Fibroblast of skin of left quadriceps (primary cell): ENCODE measurements at places on chromosomes 7 and 10.

GRCh38 chr10:95655571-95656290 lies 780 bp downstream of the ALDH18A1 start:
- DNase-seq: no peak

GRCh38 chr10:127534496-127534895 lies 14.6 kb upstream of the NPS start:
- no peak for DNase-seq

DNA sequence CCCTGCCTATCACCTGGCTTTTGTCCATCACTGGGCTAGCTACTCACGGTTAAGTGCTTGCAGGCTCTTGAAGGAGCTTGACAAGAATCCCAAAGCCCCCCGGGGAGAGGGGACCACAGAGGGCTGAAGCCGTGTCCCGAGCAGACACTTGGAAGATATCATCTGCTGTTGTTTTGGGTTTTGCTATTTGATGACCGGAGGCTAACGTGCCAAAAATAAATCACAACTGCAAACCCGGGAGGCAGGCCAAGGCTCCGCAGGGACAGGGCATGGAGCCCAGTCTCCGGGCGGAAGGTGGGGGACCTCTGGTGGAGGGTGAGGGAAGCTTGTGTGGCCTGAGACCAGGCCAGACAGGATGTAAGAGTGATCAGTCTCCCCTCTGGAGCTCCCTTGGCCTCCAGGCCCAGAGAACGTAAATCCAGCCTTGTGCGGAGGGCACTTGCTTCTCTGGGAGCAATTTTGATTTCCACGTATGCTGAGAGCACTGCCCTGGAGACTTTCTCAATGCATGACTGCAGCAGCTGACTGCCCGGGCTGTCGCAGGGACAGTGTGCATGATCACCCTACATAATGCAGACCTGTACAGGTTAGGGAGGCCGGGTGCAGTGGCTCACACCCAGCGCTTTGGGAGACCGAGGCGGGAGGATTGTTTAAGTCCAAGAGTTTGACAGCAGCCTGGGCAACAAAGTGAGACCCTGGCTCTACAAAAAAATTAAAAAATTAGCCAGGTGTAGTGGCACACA lies at the start of gene PHKG1:
Gene PHKG1 (minus strand): TSS at position 164 of the 743 bp plus-strand sequence. CDS start 4,011 bp downstream, outside the sequence.
- DNase-seq: peak; percentile 42

- DNase-seq: no peak
Observed at GRCh38 chr10:121846555-121846954, 81.3 kb downstream of the ATE1 start.

GRCh38 chr7:74430961-74431466 lies 22.7 kb upstream of the GTF2IRD1 start:
- DNase-seq: no peak

- no peak for DNase-seq
Observed at GRCh38 chr10:81874875-81875466, at the start of gene NRG3. Gene NRG3 (plus strand): TSS chr10:81875194.

- no peak for DNase-seq
Observed at GRCh38 chr10:90494183-90494582, 363.7 kb downstream of the HTR7 start.

- no peak for DNase-seq
Observed at GRCh38 chr7:137850972-137851945, 4.5 kb upstream of the DGKI start.

- no peak for DNase-seq
Observed at GRCh38 chr10:44977287-44978212, 1.1 kb downstream of the DEPP1 start.

- DNase-seq: no peak
Observed at GRCh38 chr10:30199376-30200016, 140.1 kb upstream of the JCAD start.

DNA sequence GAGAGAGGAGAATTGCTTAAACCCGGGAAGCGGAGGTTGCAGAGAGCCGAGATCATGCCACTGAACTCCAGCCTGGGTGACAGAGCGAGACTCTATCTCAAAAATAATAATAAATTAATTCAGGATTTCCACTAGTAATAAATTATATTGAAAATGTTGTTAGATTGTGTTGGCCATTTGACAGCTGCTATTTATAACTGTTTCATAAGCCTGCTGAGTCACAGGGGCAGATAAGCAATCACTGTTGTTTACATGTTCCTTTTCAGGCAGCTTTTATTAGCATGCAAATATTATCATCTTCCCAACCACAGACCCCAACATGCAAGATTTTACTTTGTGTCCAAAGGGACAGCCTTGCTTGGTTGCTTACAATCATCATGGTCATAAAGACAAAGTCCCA lies 49.5 kb upstream of the ZNF138 start:
- DNase-seq: no peak

DNA sequence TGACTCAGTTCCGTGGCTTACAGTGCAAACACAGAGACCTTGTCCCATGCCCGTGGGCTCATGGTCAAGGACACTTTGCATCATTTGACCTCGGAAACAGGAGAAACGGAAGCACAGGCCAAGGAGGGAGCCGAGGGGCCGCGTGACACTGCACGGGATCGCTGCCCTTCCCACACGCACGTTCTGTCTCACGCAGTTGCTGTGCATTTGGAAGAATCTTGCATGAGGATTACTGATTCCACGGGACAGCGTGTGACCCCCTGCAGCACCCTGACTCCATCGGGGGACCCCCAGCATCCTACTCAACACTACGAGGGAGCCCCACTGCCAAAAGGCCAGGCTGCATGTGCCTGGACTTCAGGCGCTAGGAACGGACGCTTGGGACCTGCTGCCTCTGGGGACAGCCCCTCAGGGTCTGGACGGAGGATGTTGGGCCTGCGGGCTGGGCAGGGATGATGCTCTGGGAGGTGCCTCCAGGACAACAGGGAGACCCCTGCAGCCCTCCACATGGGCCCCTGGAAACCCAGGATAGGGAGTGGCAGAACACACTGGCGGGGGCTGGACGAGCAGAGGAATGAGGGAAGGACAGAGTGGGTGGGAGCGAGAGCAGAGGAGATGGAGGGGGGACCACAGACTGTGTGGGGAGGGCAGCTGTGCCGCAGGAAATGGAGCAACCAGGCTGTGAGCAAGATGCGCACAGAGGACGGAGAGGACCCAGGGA lies 222.2 kb downstream of the DNAJB6 start:
- no peak for DNase-seq

DNA sequence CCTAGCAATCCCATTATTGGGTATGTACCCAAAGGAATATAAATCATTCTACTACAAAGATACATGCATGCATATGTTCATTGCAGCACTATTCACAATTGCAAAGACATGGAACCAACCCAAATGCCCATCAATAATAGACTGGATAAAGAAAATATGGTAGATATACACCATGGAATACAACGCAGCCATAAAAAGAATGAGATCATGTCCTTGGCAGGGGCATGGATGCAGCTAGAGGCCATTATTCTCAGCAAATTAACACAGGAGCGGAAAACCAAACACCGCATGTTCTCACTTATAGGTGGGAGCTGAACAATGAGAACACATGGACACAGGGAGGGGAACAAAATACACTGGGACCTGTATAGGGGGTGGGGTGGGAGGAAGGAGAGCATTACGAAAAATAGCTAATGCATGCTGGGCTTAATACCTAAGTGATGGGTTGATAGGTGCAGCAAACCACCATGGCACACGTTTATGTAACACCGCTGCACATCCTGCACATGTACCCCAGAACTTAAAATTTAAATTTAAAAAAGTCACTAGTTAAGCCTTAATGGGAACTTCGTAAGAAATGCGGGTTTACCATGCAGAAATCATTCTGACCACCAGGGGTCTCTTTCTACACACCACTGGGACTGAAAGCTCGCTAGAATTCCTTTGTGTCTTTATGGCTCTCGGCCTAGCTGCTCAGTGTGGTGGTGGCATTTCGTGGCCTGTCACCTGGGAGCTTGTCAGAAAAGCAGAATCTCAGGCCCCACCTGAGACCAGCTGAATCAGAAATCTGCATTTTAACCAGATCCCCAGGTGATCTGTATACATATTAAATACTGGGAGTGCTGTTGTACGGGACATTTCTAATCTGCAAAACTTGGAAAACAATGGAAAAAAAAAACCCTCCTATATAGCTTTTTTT lies 9.5 kb downstream of the ANKRD1 start:
- DNase-seq: peak; percentile 47

DNA sequence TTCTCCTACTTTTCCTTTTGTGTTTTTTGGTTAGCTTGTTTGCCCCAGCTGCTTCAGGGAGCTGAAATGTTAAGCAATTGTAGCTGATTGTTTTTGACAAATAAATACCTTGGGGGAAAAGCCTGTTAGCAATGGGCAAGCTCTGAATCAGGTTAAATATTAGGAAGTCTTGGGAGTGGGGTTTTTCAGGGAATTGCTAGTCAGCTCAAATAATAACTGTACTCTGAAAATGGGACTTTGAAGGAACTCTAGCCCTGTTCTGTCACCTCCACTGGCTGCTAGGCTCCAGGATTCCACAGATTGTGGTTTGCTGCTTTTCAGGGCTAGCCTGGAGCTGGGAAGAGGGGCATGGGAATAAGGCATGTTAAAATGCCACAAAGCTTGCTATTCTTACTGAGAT lies 39.5 kb downstream of the ADK start:
- DNase-seq: no peak
